GM10248 (cell line): ENCODE measurements at places on chromosomes 4 and X.

GRCh38 chr4:108396900-108397497 is 223.4 kb upstream of the RPL34 start:
- no peak for DNase-seq

- no peak for DNase-seq
These were observed 59.4 kb upstream of the RBPJ start for GRCh38 chr4:26261405-26261804.

GRCh38 chr4:111435986-111436744 is 709.1 kb upstream of the FAM241A start:
- no peak for DNase-seq

DNA sequence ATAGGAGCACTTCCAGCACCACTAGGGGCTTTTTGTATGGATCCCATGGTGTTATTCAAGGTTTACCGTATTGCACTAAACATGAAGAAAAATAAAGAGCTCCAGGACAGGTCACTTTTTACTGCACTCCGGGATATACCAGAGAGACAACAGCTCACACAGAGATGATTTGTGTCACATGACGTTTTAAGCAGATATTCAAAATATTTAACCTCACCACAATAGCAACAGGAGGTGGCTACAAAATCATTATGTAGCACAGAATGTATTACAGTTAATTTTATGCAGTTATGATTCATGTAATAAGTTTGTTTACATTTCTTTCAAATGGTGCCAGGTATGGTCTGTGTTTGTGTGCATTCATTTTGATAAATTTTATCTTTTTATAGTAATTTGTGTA is 100.6 kb downstream of the LUZP4 start:
- no peak for DNase-seq

DNA sequence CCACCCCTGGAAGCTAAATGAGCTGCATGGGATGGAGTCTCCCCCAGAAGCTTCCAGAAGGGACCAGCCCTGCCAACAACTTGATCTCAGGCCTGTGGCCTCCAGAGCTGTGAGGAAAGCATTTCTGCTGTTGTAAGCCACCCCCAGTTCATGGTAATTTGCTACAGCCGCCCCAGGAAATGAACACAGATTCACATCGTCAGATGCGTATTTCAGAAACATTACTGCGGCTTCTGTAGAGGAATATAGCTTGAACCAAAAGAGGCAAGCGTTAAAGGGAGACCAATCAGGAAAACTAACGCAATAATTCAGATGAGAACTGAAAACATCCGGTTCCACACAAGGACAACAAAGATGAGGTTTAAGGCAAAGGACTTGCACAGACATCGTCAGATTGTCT is 128.4 kb upstream of the TBL1X start:
- DNase-seq, result no peak

- DNase-seq, result no peak
These were observed 63.2 kb downstream of the ANAPC10 start for GRCh38 chr4:145034727-145035211.

DNA sequence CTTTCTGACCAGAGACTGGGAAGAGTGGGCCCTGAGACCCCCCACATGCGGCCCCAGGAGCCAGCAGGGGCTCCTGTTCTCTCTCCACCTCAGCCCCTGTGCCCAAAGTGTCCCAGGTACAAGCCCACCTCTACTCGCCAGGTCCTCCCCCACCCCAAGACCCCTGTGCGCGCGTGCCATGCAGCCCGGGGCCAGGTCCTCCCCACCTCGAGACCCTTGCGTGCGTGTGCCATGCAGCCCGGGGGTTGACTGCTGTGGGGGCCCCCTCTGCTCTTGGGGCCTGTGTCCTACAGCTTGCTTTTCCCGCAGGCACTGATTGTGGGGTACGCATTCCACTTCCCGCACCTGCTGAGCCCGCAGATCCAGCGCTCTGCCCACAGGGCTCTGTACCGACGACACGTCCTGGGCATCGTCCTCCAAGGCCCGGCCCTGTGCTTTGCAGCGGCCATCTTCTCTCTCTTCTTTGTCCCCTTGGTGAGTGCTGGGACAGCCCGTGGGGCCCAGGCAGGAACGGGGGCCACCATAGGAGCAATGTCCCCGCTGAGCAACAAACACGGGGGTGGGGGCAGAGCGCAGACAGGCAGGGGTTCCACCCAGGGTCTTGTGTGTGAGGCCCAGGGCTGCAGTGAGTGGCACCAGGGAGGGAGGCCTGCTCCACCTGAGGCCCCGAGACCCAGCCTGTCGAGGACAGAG is 20.3 kb downstream of the DGKQ start:
- no peak for DNase-seq

- peak; percentile 28 for DNase-seq
These were observed 43.7 kb downstream of the NLGN4X start for GRCh38 chrX:6184900-6185515.

GRCh38 chrX:7233580-7234406 is 85.8 kb upstream of the PUDP start:
- no peak for DNase-seq

DNA sequence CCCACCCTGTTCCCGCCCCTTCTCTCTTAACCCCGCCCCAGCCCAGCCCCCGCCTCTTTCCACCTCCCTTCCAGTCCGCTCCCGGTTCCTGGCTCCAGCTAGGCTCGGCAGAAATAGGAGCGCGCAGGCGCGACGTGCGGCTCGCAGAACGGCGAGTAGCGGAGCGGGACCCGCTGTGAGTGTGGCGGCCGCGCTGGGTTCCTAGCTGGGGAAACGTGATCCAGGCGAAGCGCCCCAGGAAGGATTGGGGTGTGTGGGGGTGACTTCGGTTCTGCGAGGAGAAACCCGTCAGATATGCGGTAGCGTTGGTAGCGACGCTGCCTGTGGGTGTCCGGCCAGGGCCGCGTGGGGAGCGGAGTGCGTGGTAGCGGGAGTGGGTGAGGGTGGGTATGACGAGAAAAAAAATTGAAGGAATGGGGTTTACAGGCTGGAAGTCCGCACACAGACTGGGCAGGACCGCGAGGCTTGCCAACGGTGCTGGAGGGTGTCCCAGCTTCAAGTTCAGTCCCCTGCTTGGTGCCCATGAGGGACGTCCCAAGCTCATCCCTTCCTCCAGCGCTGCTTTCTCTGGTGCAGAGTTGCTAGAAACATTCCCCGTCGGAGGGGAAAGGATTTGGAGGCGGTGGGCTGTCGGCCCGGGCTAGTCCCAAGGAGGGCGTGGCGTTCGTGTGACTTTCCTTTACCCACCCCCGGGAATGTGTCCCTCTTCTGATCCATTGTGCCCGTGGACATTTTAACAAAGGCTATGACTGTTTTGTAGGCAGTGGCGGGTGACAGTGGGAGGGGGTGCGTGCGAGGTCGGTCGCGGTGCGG is at the start of gene PRRG1:
Gene PRRG1 (plus strand): TSS at position 144 of the 813 bp plus-strand sequence. CDS start 56,886 bp downstream, outside the sequence.
- no peak for DNase-seq

DNA sequence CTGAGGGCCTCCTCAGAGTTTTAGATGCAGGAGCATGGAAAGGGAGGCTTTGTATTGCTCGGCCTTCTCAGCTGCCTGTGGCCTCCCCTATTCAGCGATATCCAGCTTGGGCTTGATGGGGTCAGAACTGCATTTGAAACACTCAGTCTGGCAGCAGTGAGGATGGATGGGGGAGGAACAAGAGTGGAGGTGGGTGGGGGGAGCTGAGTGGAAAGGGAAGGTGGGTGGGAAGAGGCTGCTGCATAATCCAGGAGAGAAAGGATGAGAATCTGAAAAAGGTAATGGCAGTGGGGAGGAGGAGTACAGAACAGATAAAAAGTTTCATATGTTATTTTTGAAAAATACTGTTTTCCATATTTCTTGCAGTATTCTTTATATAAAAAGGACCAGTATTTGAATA is 202.7 kb downstream of the SLC4A4 start:
- no peak for DNase-seq

DNA sequence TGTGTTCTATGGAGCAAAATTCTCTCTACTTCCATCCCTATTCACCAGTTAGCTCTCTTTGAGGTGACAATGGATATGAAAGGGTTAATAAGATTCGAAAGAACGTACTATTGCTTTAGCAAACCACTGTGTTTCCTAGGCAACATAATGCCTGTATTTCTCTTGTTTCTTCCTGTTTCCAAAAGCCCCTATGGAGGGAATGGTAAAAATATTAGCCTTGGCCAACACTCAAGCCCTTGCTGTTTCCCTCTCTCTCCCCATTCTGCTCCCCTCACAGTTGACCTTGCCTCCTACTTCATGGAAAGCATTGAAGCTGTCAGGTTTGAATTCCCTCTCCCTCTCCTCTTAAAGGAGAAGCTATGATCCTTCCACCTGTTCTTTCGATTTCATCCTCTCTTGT is 9.6 kb upstream of the PGRMC1 start:
- no peak for DNase-seq

- DNase-seq, result no peak
These were observed 60.8 kb downstream of the ASB9 start for GRCh38 chrX:15209096-15209495.

DNA sequence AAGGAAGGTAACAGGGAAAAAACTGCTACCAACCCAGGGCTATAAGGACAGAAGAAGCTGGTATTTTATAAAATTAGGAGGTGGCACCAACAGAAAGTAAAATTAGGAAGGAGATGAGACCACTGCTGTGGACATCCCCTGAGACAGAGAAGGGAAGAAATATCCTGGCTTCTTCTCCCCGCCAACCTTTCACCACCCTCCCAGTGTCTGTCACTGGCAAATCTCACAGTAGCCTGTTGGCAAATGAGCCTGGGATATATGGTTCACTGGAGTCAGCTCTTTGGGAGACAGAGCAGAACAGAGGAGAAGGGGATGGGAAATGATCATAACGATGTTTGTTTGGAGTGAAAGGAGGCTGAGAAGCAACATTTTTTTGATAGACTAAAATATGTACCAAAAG is 190.9 kb upstream of the PACRGL start:
- DNase-seq, result no peak

- DNase-seq, result no peak
These were observed 94.9 kb downstream of the ATP8A1 start for GRCh38 chr4:42562016-42562415.

GRCh38 chrX:148904421-148905111 is 404.1 kb downstream of the AFF2 start:
- DNase-seq, result no peak

DNA sequence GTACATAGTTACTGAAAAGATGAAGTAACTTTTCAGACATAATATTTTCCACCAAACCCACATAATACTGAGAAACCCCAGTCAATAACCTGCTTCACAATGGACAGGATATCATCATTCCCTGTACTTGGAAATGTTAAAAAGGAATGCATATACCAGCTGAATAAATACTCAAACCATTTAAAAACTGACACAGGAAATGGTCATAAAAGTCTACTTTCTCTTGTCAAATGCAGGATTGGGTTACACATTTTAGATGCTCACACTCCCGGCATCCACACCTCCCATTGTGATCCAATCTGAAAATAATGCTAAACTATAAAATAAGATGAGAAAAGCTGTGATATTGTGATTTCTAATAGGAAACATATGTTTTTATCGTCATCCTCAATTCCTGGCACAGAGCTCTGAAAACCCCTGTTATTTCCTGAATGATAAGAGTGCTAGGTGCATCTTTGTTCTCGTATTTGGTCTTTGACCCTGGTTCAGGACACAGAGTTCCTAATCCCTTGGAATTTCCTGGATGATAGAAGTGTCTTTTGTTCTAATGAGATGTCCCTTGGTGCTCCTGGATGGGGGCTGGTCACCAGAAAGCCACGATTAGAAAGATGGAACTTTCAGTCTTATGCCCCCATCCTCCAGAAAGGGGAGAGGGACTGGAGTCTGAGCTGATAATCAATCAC is 821.3 kb downstream of the TRIML1 start:
- no peak for DNase-seq

GRCh38 chrX:132837967-132838366 is 120.5 kb downstream of the HS6ST2 start:
- DNase-seq, result no peak

DNA sequence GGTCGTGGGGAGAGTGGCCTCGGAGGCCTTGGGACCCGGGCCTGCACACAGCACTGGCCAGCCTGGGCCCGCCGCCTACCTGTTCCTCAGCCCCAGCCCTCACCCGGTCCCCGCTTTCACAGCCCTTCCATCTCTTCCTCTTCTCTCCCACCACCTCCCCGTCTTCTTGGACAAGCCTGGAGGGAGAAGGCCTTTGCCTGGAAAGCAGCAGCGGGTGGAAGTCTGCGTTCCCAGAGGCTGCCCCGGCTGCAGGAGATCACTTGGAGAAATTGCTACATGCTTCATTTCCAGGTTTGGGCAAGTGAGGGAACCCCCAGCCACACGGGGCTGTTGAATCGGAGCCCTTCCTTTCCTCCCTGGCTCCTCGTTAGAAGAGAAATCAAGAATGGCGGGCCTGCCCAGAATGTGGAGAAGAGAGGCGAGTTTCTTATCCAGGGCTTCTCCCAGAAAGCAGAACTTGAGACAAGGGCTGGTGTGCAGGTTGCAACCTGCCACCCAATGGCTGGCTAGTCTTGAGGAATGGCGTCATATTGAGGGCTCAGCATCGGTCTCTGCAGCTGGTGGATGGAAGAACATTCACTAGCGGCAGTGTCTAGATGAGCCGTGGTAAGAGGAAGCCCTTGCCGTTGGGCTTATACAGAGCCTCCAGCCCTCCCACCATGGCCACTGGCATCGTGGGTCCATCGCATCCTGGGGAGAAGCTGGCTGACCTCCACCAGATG is 1.2 kb upstream of the PDZD4 start:
- DNase-seq, result peak; percentile 10

DNA sequence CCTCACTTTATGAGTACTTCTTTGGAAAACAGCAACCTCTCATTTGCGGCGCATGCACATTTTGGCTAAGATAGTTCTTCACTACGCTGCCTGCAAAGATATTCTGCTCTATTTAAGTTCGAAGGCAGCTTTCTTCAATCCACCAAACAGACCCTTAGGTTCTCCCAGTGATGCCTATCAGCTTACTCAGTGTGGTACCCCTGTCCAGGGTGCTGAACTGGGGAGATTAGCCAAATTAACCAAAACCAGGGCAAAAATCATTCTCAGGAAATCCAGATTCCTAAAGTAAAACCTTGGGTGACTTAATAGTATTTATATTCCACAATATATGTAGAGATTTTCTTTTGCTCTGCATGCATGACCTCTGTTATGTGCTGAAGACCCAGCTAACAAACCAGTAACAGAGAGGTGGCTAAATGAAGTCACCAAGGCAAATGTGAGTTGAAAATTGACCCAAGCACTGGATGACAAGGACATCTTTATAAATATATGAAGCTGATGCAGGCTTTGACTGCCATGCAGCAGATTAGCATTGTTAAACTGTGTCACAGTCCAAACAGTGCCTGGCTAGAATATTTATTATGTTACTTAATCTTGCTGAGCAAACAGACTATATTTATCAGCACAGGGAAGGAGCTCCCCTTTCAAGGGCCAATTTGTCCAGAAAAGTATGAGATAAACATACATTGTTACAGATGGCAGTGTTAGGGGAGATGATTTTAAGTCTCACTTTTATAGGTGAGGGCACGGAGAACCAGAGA is 418.2 kb downstream of the STIM2 start:
- DNase-seq, result no peak
